ENCODE measurements at places on chromosomes 16 and 17. TPM values are rescaled to one million over a fixed set of nuclear protein-coding genes. Genes with fewer than 3 reads are reported as not detected.

Gene SLC38A8
- total RNA-seq: not detected

Gene TIMM22
- total RNA-seq: 22.5 TPM

Gene ENPP7
- total RNA-seq: not detected

Gene STX1B
- total RNA-seq: 0.39 TPM

DNA sequence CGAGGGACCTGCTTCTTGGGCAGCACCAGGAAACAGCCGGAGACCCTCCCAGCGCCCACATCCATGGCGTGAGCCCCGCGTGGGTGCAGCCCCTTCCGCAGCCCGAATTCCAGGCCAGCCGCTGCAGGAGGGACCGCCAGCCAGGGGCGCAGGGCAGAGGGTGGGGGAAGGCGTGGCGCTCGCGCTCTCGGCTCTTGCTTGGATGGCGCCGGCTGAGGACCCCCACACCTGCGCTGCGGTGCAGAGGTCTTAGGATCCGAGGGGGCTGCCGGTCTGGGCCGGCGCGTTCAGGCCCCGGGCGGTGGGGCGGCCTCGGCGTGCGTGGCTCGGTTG lies 28.8 kb downstream of the ACTG1 start:
- no peak for DNase-seq
